ENCODE measurements at places on chromosomes 1 and 21.

DNA sequence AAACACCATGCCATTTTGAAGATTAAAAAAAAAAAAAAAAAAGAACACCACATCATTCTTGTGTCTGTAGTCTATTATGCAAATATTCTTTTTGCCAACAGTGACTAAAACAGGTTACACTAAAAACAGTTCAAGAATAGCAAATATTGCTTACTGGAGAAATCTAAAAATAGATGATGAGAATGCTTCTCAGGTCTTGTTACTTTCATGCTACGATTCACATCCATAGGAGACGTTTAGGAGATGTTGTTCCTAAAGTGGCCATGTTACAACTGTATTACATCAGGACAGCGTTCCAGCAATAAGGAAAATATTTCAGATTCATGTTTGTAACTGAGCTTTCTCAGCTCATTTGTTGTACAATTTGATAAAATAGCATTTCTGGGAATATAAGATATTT is 32.3 kb downstream of the RAB3GAP2 start:
- DNase-seq, result no peak

DNA sequence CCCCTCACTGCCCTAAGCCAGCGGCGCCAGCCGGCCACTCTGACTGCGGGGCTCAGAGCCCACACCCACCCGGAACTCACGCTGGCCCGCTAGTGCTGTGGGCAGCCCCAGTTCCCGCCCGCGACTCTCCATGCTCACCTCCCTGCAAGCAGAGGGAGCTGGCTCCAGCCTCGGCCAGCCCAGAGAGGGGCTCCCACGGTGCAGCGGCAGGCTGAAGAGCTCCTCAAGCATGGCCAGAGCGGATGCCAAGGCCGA is 41.5 kb downstream of the SLC2A1 start:
- DNase-seq, result no peak

DNA sequence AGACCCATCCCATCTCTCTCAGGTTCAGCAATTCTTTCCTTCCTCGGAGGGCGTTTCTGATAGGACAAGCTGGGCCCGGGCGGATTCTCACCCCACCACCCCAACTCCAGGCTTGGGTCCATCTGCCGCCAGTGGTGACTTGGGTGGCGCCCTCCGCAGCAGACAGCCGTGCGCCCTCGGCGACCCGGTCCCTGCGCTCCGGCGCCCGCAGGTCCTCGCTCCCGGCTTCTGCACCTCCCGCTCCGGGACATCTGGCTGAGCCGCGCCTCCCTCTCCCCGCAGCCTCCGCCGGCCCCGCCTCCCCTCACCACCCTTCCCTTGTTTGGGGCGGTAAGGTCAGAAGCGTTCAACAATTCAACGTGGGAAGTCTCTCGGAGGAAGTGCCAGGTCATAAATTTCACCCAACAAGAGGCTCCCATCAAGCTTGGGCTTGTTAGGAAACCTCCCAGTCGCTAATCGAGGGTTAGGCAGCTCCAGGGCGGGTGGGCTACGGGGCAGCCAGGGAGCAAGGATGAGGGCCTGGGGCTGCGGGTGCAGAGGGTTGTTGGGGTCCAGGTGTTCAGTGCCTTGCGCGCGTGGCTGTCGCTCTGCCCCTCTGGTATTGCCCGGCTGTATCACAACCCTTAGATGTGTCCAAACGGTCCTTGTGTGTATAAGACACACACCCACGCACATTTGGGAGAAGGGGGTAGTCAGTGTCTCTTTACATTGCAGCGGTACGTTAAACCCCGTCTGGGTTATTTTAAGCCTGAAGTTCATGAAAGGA is 39.8 kb downstream of the OLIG1 start:
- DNase-seq, result peak; percentile 67

DNA sequence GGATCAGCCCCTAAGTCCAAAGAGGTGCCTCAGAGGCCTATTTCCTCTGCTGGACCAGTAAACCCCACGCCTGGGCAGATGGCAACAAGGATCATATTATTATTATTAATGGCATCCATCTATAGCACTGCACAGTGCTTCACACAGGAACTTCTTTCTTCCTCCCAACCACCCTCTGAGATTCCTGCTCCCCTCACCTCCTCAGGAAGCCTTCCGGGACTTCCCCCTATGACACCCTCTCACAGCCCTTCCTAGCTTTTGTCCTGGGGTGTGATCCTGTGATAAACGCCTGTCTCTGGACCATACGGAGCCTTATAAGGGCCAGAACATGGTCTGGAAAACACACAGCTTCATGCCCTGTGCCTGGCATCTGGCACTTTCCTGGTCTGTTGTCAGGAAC is 3.2 kb downstream of the FBXO2 start:
- no peak for DNase-seq

DNA sequence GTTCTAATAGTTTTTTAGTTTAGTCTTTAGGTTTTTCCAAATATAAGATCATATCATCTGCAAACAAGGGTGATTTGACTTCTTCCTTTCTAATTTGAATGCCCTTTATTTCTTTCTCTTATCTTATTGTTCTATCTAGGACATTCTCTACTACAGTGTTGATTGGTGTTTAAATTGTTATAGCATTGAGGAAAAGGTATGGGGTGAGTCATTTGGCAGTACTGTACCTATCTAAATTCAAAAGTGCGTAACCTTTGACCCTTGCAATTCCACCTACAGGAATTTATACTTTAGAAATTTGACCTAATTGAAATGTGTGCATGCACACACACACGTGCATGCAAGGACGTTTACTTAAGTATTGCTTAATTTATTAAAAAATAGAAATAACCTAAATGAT is 78.3 kb downstream of the MAB21L3 start:
- DNase-seq, result no peak

DNA sequence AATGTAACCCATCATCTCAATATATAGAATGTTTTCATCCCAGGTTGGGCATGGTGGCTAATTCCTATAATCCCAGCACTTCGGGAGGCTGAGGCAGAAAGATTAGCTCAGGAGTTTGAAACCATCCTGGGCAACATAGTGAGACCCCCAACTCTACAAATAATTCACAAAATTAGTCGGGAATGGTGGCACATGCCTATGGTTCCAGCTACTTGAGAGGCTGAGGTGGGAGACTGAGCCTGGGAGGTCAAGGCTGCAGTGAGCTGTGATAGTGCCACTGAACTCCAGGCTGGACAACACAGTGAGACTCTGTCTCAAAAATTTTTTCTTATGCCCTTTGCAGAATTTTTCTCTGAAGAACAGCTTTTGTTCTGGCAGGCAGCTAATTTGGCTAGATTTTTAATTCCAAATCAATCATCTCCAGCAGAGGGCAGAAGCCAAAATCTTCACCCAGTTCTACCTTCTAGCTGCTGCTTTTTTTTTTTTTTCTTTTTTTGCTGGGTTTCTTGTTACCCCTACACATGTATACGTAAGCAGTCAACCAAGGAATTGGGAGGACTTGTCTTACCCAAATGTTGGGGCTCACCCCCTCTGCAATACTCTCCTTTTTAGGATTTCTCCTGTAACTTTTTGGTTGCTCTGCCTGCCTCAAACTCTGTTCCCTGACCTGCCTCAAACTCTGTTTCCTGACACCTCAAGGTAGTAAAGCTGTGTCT is 2.7 kb upstream of the RAD54L start:
- DNase-seq, result no peak

- no peak for DNase-seq
These were observed 30.2 kb upstream of the KCNA2 start for GRCh38 chr1:110636149-110636935.

DNA sequence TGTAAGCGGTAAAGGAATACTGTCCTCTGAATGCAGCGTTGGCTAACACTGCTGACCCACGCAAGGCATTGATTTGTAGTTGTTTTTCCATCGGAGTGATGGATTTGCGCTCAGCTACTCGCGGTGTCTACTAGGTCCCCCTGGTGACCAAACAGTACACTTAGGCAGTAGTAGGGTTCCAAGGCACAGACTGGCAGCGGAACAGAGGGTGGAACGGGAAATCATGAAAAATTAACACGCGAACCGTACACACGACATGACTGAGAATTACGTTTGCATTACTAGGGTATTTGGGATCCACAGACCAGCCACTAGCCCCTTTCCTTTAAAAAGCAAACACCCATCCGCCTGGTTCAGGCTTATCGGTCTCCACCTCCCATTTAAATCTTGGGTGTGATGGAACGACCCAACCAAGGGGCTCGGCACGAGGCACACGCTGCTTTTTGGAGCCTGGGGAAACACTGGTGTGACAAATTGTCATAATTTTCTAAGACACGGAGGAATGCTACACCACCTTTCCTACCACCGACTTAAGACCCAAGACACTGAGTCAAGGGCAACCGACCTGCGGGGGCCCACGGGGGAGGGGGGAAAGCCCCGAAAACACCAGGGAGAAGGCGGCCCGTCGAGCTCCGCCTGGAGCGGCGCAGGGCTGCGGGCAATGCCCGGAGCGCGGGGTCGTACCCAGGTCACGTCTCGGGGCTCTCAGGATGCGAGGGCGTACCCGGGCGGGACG is 699 bp downstream of the DIPK1A start:
- DNase-seq, result peak; percentile 64

DNA sequence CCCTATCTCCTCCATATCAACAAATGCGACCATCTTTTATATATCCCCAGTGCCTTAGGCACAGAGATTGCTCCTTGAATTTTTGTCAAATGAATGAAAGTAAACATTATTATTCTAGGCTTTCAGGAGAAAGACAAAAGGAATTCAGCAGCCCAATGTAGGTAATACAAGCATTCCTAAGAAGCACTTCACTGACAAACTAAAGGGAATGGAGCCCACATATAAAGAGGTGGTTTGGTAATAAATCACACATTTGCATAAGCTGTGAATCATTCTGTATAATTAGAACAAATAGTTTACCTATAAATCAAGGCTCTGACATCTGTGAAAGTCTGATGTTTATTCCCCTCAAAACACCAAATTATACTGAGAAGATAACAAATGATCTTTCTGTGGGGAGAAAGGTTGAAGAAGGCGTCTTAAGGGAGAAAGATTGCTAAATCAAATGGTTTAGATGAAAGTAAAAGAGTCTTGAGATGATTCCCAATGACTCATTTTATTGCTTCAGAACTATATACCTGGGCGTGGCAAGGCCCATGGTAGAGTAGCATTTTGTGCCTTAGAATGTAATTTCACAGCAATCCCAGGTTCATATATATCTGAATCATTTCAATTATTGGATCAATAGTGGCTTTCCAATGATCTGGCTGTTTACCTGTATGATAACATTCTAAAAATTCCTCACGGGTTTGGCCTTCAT is 558.1 kb downstream of the AGBL4 start:
- DNase-seq, result no peak

- peak; percentile 7 for DNase-seq
These were observed 167.4 kb downstream of the HHAT start for GRCh38 chr1:210496063-210496462.

- DNase-seq, result no peak
These were observed 13.5 kb downstream of the ZBTB18 start for GRCh38 chr1:244064621-244065020.

- no peak for DNase-seq
These were observed 169.1 kb downstream of the TRIM33 start for GRCh38 chr1:114341856-114342255.

DNA sequence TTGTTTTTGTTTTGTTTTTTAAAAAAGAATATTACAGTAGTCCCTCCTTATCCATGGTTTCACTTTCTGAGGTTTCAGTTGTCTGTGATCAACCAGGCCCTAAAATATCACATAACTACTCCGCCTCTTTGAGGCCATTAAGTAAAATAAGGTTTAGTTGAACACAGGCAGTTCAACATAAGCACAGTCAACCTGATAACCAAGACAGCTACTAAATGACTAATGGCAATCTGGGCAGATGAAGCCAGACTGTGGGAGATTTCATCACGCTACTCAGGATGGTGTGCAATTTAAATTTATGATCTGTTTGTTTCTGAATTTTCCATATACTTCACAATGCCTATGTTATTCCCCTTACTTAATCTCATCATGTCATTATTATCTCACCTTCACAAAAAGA is 30.1 kb downstream of the LDLRAD1 start:
- no peak for DNase-seq

DNA sequence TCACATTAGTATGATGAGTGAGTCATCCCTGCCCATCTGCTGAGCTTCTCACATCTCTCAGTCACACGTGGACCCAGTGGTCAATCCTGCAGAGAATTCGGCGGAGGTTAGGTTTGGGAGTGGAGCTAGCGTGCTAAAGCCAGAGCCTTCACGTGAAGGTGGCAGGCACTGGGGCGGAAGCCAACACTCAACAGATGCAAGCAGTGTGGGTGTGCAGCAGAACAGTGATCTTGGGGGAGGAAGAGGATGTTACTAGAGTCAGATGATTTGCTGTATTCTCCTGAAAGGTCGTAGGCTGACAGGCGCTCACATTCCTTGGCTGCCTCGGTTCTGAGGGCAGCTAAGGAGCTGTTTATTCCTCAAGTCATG is 6.7 kb downstream of the C1orf115 start:
- peak; percentile 52 for DNase-seq

- DNase-seq, result peak; percentile 52
These were observed 243.0 kb downstream of the SLC45A1 start for GRCh38 chr1:8560611-8561544.

DNA sequence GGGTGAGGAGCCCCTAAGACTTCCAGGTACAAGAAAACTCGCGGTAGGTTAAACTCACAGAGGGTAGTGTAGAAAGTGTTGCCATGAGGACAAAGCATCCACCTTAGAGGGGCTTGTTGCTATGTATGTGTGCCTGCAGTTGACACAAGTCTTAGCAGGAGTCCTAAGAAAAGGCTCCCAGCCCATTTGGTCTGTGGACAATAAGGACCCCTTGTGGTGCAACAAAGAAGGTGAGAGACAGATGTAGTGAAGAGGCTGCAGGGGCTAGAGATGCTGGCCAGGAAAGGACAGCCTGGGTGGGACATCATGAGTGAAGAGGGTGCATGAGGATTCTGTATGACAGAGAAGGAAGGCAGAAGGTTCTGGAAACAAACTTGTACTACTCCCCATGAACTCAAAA is 36.3 kb upstream of the IL10 start:
- no peak for DNase-seq

DNA sequence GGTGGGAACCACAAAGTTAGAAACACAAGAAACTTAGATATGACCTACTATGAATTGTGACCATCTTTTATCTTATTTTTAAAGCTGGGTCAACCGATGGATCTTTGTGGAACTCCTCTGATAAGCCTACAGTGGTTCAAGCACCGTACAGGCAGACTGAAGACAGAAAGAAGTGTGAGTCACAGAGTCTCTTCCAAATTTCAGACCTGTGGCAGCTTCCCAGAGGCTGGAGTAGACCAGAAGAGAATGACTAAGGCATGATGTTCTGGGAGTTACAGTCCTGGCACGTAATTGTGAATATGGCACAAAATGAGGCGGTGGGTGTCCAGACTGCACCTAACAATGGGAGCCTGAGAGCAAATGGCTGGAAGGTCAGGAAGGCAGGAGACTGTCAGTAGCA is 70.0 kb downstream of the LMO4 start:
- no peak for DNase-seq

Data from head of caudate nucleus (tissue), 42 donors.